ENCODE measurements at places on chromosomes 3 and 15.

DNA sequence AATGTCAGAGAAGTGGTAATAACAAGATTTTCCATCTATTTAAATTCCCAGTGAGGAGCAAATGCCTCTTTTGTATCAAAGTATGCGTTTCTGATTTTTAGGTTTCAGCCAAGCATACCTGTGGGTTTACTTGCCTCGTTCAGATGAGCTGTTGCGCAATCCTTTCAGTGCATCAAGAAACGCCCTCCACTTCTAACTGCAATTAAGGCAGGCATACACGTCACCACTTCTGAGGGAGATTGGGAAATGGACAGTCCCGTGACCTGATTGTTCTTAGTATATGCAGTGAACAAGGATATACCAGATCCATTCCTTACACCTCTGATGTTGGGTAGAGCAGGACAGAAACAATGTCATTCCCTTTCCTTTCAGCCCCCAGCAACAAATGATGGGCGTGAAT, 219.0 kb downstream of the ITPR1 start:
- no peak for ATAC-seq

DNA sequence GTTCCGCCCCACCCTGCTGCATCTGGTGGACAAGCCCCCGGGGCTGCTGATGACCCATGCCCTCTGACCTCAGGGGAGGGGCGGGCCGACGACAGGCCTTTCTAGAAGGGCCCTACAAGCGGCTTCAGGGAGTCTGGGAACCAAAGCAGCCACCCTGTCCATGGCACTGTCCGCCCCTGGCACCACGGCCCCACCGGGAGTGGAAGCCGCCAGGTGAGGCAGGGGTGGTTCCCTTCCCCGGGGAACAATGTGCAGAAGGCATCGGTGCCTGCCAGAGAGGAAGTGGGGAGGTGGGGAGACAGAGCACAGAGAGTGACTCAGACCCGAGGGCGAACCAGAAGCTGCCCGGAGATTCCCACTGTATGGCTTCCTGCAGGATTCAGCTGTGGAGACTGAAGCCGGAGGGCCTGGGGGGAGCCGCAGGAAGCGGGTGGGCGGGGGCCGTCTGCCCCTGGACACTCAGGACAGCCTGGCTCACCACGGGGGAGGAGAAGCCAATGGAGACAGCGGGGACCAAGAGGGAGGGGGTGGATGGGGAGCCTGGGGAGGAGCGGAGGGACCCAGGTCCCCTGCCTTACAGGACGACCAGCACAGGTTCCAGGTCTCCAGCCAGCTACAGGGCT, 134.0 kb downstream of the TPRA1 start:
- ATAC-seq: peak; percentile 61

DNA sequence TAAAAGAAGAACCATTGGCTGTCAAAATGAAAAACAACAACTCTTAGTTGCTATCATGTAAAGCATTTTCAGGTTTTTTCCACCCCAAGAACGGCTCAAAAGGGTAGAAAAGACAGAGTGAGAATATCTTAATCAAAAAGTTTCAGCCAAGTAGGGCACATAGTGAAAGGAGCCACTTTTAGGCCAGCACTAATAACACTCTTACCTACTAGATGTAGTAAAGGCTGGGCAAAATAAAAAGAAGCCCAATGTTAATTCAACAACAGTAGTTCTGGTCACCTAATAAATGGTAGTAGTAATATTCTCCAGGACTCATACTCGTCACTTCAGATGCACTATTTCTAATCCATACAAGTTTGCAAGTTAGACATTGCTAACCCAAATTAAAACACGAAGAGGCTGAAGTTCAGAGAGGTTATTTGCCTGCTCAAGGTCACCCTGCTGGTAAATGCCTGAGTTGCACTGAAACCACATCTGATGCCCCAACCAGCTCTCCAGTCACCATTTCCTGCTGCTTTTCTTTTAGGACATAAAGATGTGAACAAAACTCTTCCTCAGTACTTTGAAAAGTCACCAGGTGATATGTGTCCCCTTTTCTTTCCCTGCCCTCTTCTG, 7.5 kb downstream of the GOLIM4 start:
- ATAC-seq: peak; percentile 55

GRCh38 chr3:22982981-22983587, 220.0 kb upstream of the UBE2E2 start:
- no peak for ATAC-seq

GRCh38 chr15:78668987-78669386, 28.0 kb upstream of the CHRNB4 start:
- no peak for ATAC-seq

- no peak for ATAC-seq
These were observed 5.8 kb upstream of the OXTR start for GRCh38 chr3:8775181-8775580.

GRCh38 chr3:180684807-180685206, 5.5 kb upstream of the CCDC39 start:
- ATAC-seq: no peak

- ATAC-seq: no peak
These were observed 32.6 kb downstream of the STT3B start for GRCh38 chr3:31565288-31565687.

All from SK-N-SH treated with all-trans-retinoic acid at 6 μM for 48 hours (cell line).